Caki2 (cell line): ENCODE measurements at places on chromosomes 13 and 19.
A peak's percentile ranks its signal among the peaks of the same experiment; 100 is the strongest.

DNA sequence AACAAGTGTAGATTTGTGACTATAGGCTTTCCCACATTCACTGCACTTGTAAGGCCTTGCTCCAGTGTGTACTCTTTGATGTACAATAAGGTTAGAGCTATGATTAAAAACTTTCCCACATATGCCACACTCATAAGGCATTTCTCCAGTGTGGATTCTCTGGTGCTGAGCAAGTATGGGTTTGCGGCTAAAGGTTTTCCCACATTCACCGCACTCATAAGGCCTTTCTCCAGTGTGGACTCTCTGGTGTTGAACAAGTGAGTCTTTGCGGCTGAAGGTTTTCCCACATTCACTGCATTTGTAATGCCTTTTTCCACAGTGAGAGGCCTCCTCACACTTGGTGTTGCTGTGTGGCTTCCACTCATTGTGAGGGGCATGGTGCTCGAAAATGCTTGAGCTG is 3.7 kb downstream of the ZNF772 start:
- no peak for DNase-seq

GRCh38 chr13:34731486-34731885 is 210.6 kb upstream of the NBEA start:
- no peak for DNase-seq

- DNase-seq = no peak
These were observed 39.1 kb downstream of the PEPD start for GRCh38 chr19:33482476-33482875.

GRCh38 chr19:43570174-43570791 is 5.0 kb downstream of the XRCC1 start:
- DNase-seq = no peak

DNA sequence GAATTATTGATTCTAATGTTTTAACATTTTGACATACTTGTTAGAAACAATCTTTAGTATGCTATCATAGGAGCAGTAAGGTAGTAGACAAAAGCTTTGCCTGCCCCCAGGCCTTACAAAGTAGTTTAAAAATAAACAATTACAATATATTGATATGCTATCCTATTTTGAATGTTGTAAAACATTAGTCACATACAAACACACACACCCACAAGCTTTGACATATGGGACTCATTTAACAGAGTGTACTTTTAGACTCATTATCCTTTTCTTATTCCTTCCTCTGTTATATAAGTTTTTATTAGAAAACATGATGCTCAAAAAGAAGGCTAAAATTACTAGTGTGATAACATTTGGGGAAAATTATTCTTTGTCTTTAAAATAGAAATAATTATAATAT is 33.5 kb downstream of the UCHL3 start:
- DNase-seq = no peak

DNA sequence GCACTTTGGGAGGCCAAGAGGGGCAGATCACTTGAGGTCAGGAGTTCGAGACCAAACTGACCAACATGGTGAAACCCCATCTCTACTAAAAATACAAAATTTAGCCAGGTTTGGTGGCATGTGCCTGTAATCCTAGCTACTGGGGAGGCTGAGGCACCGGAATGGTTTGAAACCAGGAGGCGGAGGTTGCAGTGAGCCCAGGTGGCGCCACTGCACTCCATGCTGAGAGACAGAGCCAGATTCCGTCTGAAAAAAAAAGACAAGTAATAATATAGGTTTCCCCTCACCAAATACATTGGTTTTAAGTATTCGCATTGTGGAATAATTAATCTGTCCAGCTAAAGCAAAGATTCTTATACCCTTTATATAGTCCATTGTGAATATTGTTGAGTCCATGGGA is 1544.6 kb downstream of the OLFM4 start:
- no peak for DNase-seq

DNA sequence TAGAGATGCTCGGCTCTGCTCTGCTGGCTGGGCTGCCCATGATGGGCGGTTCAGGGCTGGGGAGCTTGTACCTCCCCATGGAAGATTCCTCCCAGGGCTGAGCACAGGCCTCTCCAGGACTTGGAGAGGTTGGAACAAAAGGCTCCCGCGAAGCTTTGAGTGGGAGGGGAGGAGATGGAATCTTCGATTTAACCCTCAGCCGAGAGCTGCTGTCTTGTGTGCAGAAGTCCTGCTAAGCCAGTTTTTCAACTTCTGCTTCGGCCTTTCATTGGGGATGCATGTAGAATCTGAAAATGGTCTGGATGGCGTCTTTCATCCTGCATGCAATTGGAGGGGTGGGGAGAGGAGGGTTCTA is 163.3 kb downstream of the KDM4B start:
- no peak for DNase-seq

DNA sequence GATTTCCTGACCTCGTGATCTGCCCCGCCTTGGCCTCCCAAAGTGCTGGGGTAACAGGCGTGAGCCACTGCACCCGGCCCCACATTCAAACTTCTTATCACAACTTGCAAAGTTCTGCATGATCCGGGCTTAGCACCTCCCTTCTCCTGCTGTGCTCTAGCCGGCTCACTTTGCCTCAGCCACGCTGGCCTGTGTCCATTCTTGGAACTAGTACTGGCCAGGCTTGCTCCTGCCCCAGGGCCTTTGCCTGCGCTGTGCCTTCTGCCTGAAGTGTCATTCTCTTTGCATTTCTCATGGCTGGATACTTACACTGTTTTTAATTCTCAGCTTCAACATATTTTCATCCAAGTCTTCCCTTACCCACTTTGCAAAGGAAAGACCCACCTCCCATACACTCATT is 29.9 kb downstream of the CACNG6 start:
- DNase-seq = no peak

DNA sequence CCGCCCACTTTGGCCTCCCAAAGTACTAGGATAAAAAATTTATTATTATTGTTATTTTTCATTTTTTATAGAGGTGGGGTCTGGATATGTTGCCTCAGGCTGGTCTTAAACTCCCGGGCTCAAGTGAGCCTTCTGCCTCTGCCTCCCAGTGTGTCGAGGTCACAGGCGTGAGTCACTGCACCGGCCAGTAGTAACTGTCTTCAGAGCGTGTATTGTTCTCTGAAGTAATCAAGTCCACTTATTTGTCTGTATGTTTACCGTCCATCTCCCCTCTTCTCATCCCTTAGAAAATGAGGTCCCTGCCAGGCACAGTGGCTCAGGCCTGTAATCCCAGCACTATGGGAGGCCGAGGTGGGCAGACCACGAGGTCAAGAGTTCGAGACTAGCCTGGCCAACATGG is 18.2 kb upstream of the SULT2B1 start:
- DNase-seq = no peak

DNA sequence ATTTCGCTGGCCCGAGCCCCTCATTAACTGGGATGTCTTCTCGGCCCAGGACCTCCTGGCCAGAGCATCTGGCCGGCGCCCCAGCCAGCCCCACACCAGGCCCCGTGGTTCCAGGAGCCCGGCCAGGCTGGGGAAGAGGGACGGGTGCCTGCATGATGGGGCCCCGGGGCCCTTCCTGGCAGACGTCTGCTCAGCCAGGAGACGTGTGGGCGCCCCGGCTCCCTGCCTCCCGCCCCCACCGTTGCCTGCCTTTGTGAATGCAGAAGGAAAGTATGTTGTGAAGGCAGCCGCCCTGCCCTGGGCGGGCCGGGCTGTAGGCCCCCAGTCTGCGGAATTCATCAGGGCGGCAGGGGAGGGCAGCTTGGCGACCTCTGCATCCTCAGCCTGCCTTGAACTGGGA is 4.4 kb upstream of the COMP start:
- DNase-seq = no peak

- DNase-seq = no peak
These were observed 604.4 kb upstream of the SPRY2 start for GRCh38 chr13:80945328-80945727.

DNA sequence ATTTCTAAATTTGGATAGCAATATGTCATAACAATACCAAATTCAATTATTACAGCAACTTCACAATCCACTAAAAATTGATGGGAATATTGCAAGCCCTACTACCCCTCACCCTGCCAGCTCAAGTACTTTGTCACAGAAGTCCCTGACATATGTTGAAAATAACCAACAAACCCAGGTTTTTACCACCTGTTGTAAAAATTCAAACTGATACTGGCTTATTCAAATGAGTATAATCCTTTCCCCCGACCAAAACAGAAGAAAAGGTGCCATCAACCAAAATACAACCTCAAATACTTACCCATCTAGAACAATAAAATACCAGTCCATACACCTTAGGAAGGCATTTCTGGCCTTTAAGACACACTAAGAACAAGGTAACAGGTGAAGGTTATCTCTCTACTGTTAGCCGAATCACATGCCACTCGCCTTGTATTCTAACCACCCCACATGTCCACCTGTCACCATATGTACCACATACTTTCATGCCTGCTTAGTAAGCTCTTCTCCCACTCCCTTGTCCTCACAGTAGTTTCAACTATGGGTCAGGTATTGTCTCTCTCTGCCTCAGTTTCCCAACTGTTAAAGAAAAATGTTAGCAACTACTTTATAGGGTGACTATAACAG is 53.1 kb downstream of the USP12 start:
- no peak for DNase-seq

DNA sequence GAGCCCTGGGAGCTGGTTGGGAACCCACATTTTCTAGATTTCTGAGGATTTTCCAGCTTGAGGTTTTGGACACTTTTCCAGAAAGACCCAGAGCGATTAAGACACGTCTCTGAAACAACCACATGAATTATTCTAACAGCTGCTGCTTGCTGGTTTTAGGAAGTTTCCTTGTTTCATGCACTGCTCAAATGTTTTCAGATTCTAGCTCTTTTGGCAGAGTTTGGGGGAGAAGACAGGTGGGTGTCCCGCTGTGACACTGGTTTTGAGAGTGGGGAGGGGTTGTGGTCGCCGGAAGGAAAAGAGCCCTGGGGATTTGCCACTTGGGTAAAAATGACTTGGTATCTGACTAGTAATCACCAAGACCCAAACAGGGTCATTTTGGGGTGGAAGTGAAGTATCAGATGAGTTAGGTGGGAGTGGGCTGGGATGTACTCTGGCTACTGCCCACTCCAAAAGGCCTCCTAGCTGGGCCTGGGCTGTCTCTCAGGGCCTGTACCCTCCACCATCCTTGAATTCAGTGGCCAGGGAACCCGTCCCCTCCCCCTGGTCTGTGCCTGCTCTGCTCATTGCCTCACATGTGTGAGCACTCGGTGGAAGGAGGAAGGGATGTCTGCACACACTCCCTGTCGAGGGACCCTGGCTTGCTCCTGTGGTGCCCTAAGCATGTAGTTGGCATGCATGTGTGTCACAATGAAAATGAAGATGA is 13.2 kb downstream of the GATAD2A start:
- no peak for DNase-seq

DNA sequence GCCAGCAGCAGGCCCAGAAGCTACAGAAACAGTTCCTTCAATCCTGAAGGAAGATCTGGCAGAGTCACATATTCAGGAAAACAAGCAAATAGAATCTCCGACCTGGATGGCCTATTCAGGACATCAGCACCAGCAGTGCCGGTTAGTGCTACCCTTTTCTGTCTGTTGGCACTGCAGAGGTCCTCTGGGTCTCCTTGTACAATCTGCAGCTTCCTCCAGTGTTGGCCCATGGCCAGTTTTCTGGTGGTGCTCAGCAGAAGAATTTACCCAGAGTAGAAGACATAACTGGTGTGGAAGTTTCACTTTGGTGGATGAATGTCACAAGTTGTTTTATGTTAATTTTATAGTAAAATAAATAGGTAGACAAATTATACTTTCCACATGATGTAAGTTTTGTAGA is 498.1 kb downstream of the COG6 start:
- no peak for DNase-seq

GRCh38 chr19:40592170-40592569 is 9.0 kb upstream of the LTBP4 start:
- peak; percentile 81 for DNase-seq

- no peak for DNase-seq
These were observed 8.0 kb upstream of the TMEM160 start for GRCh38 chr19:47056411-47056810.

GRCh38 chr13:94254737-94255136 is 224.7 kb downstream of the DCT start:
- DNase-seq = no peak

DNA sequence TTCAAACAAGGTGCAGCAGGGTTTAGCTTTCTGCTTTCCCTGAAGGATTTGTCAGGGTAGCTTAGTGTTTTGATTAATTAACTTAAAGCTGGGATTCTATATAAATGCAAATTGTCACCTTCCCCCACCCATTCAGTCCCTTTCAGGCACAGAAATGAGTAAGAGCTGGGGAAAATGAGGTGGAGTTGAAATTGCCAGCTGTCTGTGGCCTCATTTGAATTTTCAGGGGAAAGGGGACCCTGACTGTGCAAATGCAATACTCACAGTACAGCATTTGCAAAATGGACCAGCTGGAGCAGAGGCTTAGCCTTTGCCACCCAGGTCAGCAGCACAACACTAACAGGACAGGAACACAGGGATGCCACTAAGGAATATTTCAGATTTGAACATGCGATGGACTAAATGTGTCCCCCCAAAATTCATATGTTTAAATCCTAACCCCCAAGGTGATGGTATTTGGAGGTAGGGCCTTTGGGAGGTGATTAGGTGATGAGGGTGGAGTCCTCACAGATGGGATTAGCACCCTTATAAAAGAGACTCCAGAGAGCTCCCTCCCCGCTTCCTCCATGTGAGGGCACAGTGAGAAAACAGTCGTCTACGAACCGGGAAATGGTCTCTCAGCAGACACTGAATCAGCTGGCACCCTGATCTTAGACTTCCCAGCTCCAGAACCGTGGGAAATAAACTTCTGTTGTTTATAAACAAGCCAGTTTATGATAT is 59.5 kb upstream of the CYSLTR2 start:
- no peak for DNase-seq

DNA sequence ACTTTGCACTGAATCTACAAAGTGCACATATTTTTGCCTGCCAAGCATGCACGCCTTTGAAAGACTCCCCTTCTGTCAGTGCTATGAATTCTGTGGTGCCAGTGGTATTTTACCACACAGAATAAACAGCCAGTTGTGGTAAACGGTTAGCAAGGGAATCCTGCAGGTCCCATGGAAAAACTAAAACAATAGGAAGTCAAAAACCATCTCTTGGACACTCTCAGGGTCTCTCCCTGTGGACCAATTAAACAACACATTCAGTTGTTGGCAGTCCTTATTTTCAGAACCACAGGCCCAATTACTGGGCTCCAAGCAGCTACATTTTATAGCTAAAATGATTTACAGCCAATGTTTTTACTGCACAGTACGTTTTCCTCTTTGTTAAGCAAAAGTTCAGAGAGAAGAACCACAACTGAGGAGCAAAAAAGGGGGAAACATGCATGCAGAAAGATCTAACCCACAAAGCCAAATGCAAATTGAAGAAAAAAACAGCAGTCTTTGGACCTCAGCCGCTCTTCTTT is 116.9 kb downstream of the KCTD12 start:
- no peak for DNase-seq

DNA sequence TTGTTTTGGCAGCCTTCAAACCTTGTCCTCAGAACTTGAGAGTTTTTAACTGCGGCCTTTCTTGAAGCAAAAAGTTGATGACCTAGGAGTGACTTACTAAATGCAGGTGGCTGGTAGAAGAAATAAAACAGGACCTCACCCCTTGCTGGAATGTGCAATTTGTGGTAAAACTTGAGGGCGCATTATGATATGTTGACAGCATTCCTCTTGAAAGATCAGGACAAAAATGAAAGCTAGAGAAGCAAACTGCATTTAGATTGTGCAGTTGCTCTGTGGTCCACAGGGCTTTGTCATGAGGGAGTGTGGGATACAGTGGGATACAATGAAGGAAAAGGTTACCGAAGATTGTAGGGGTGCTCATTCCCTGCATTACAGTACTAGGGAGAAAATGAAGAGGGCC is 504.2 kb downstream of the GPC6 start:
- DNase-seq = peak; percentile 15
